Left renal pelvis (tissue), 4 donors: ENCODE measurements at places on chromosomes 5 and 9. TPM values are rescaled to one million over a fixed set of nuclear protein-coding genes. Genes with fewer than 3 reads are reported as not detected.
A peak's percentile ranks its signal among the peaks of the same experiment; 100 is the strongest.

- DNase-seq: no peak
These were observed 56.7 kb upstream of the ACTBL2 start for GRCh38 chr5:57539281-57539701.

GRCh38 chr5:151034422-151035379, 14.3 kb downstream of the GPX3 start:
- DNase-seq: no peak

DNA sequence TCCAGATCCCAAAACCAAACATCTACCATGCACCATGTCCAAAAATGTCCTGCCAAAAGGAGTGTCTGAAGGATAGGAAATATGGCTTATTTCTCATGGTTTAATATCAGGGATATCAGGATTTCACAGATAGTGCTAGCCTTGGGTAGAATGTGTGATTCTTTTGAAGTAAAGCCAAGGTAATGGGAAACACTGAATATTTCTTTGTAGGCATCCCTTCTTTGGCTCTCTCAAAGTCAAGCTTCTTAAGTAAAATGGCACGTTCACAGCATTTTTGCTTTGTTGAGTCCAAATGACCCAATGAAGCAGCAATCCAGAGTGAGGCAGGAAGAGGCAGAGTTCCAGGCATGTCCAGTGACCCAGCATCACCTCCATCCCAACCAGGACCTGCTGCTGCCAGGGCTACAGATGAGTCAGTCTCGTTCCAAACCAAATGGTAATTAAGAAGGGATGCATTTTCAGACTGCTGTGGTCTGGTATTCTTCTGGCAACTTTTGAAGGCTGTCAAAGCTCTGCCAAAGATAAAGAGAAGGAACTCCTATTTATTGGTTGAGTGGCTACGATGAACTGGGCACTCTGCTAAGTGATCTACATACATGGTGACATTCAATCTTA, 678.8 kb upstream of the KLF4 start:
- no peak for DNase-seq

DNA sequence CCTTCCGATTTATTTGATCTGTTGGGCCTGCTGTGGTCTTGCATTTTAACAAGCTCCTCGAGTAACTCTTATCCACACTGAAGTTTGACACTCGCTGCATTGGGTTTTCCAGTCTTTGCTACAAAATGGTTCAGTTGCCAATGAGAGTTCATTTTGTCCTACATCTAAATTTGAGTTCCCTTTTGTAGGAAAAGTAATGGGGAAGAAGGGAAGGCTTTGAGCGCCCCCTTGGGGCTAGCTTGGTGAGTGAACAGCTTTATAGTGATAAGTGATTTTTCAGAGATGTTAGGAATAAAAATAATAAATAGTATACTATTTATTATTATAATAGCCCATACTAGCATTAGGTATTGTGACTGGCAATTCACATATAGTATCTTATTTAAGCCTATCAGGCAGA, 89.9 kb upstream of the GNAQ start:
- peak; percentile 41 for DNase-seq

DNA sequence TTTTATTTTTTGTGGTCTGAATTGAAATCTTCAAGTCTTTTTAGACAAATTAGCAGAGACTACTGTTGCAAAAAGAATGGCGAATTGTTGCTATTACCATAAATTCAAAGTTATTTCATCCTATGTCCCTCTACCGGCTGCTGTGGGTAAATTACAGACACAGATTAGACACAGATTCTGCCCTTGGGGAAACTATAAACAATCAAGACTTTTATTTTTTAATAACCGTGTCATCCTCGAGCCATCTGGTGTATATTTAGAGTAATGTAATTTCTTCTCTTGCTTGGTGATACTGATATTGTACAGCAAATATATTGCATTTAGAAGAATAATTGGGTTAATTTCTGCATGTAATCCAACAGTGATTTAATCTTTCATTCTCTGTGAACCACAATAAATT, 228.0 kb upstream of the ADAMTSL1 start:
- DNase-seq: no peak

GRCh38 chr9:97933297-97933998, 4.5 kb downstream of the HEMGN start:
- no peak for DNase-seq

EFNA5 gene
- polyA plus RNA-seq: 26.8 TPM

ACOT12 gene
- polyA plus RNA-seq: 0.60 TPM
